ENCODE measurements at places on chromosomes 13 and 19.

DNA sequence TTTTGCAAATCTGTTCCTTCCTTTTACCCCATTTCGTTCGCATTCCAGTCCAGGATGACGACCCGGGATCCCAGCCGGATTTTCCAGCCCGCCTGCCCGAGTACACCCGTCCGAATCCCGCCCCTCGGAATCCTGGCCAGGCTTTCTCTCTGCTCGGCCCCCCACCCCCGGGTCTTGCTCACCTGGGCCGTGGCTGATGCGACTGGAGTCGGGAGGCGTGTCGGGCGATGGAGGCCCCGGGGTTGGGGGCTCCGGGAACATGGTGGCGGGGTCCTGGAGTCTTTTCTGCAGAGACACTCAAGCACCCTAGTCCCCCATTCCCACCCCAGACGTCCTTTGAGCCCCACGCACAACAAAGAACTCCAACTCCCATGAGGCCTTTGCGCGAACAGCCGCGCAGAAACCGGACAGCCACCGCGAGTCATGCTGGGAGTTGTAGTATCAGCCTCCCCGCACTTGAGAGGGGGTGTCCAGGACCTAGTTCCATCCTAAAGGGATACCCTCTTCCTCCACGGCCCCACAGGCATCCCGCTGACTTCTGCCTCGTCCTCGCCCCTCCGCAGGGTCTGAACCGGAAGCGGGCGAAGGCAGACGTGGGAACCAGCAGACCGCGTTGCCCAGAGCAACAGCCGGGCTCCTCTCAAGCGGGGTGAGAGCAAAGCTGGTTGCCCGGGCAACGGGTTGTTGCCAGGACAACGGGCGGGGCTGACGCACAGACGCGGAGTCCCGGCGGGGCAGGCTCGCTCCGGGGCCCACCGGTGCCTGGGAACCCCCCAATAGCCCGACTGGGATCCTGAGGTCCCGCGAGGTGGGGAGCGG lies 1.1 kb downstream of the SYT5 start:
- DNase-seq: peak; percentile 79

DNA sequence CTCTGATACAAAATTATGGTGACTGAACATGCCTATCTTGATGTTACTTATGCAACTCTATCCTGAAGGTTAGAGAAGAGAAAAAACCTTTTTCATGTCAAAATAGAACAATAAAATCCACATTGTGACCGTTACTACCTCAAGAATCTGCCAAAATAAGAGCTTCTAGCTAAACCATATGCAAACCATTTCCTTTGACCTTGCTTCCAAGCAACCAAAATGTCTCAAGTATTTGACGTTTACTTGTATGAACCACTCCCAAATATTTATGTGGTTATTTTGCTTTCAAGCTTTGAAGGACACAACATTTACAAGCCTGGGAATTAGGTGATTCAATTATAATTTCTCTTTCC lies 13.9 kb downstream of the FOXO1 start:
- DNase-seq: no peak

- no peak for DNase-seq
These were observed 3.8 kb upstream of the UQCR11 start for GRCh38 chr19:1609103-1609396.

GRCh38 chr13:92781965-92782690 lies 444.5 kb upstream of the GPC6 start:
- DNase-seq: no peak

- no peak for DNase-seq
These were observed 9.4 kb upstream of the LRRC63 start for GRCh38 chr13:46202188-46202795.

- DNase-seq: no peak
These were observed 2.6 kb downstream of the FAM187B start for GRCh38 chr19:35225951-35226350.

- DNase-seq: no peak
These were observed 44.2 kb downstream of the RASA3 start for GRCh38 chr13:114088234-114088633.

GRCh38 chr13:110195547-110196485 lies 111.1 kb downstream of the COL4A1 start:
- no peak for DNase-seq

DNA sequence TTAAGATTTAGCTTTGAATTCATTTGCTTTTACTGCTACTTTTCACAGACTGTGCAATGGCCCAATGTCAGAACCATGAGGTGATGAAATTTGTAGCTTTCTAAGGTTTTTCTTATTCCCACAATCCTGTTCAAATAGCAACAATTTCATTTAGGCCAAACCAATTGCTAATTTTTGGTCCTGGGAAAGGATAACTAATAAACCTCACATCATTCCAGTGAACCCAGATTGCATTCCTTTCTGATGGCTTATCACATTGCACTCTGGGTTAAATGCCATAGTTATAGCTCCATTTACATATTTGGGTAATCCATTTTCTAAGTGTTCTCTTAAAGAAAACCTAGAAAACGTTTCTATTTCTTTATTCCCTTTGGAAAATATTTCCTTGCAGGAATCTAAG lies 22.9 kb upstream of the POMP start:
- no peak for DNase-seq

Measured in stimulated activated CD4-positive, alpha-beta T cell treated with anti-CD3 and anti-CD28 coated beads, Interleukin-12 subunit alpha, Interleukin-12 subunit beta, amount 100 ng/mL, for 24 hours (primary cell).